ENCODE measurements at places on chromosomes 5 and 9.

DNA sequence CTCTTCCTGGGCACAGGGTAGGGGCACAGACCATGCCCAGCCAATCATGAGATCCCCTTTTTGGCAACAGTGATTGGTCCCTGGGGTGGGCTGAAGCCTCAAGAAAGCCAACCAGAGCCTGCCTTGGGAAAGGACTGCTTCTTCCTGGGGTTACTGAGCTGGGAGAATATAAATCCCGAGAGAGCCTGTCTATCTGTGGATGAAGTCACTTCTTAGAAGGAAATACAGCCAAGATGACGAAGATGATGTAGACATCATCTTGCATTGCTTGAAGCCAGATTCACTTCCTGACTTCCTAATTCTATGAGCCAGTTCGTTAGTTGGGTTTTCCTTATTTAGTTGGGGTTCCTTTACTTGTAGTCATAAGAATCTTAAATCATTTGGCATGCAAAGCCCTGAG, 50.1 kb upstream of the PWWP2A start:
- no peak for DNase-seq

DNA sequence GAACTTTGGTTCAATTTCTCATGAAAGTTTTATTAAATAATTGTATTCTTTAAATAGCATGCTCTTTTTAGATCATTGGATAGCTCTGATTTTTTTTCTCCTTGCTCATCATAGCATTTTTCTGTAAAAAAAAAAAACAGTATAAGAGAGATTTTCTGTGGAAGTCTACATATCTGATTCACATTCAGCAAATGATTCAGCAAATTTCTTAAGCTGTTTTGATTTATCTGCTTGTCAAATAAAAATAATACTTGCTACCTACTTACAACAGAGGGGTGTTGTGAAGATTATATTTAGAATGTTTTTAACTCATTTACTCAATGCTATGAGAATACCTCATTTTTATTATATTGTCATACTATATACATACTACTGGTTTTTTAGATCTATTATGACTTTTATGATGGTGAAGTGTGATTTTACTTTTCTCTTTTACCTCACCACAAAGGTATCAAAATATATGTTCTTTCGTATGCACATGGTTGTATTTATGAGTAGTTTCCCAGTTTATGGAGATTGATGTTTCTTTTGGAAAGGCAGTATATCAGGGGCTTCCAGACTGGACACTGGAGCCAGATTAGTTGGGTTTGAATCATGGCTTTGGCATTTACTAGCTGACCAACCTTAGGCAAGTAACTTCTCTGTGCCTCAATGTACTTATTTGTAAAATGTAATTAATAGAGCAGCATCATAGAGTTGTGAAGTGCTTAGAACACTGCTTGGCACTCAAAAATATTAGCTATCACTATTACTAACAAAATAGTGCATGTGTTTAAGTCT, 25.5 kb downstream of the TNPO1 start:
- DNase-seq: no peak

GRCh38 chr5:43573058-43573457, 16.2 kb upstream of the PAIP1 start:
- no peak for DNase-seq

- no peak for DNase-seq
Measured at GRCh38 chr5:133708331-133708850, 96.0 kb upstream of the FSTL4 start.

GRCh38 chr5:122736086-122736845, 38.6 kb upstream of the SNX2 start:
- DNase-seq: no peak

GRCh38 chr5:63555874-63556273, 406.4 kb downstream of the HTR1A start:
- DNase-seq: no peak

GRCh38 chr9:3040761-3041160, 196.9 kb upstream of the PUM3 start:
- DNase-seq: no peak

DNA sequence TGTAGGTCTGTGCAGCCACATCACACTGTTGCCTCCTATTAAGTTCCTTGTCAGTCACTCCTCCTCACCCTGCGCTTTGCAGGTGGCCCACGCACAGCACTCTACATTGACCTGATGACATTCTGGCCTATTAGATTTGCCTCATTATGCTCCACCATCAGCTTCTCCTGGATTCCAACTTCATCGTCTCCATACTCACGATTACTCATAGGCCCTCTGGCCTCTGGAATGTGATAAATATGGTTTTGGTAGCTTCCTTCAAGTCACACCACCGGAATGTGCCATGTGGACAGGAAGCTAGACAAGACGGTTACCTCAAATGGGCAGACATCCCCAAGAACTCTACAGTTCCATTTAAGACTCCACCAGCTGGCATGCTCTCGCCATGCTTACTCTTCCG, 158.0 kb upstream of the LHFPL2 start:
- no peak for DNase-seq

GRCh38 chr9:109477258-109478050, 20.7 kb downstream of the PTPN3 start:
- DNase-seq: no peak

GRCh38 chr9:105855987-105856386, 161.6 kb downstream of the TMEM38B start:
- DNase-seq: no peak

DNA sequence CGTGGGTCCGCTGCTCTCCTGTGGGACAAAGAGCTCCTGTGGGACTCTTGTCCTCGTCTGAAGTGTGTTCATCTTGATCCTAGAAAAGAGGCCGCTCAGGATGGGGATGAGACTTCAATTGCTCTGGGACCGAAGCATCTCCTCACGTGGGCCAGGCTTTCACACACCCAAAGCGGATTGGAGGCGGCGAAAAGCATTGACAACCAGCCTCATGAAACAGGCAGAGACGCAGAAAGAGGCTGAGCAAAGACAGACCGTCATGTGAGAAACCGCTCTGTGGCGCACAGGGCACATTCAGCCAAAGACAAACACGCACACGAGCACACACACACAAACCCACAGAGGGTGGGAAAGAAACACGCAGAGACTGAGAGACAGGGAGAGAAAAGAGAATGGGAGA, 479.5 kb downstream of the SPATA31A7 start:
- no peak for DNase-seq

GRCh38 chr5:96316017-96316416, 117.0 kb downstream of the PCSK1 start:
- no peak for DNase-seq

DNA sequence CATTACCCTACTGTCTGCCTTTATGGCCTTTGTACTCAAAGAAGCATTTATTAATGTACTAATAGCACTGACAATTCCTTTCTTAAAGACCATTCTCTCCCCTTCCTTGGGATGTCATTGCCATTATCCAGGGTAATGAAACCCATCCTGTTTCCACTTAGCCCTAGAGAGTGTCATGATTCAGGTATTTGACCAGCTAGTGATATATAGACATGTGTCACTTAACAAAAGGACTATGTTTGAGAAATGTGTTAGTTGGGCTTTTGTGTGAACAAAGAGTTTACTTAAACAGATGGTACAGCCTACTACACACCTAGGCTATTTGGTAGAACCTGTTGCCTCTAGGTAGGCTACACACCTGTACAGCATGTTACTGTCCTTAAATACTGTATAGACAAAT, 2.0 kb downstream of the ATP6V0E1 start:
- DNase-seq: no peak

- no peak for DNase-seq
Measured at GRCh38 chr9:134987376-134987775, 69.7 kb upstream of the FCN1 start.

- DNase-seq: no peak
Measured at GRCh38 chr5:78905084-78905938, 79.8 kb downstream of the ARSB start.

- DNase-seq: no peak
Measured at GRCh38 chr9:133679056-133679455, 42.9 kb downstream of the DBH start.

DNA sequence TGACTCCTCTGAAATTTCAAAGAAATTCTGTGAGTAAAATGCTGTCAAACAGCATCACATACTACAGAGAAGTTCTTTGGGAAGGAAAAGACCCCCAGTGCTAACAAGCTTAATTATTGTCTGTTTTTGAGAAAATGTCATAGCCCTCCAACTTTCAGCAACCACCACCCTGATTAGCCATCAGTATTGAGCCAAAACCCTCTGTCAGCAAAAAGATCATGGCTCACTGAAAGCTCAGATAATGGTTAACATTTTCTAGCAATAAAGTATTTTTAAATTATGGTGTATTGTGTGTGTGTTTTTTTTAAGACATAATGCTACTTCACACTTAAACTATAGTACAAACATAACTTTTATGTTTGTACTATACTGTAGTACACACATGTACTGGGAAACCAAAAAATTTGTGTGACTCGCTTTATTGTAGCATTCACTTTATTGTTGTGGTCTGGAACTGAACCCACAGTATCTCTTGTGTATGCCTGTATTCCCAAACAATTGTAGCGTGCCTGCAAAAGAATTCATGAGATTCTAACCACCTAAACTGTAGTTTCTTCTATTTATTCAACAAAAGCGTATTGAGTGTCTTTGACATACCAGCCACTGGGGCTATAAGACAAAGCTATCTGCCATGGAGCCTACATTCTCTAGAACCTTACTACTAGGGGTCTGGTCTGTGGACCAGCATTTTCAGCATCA, 31.6 kb downstream of the TLE4 start:
- no peak for DNase-seq

GRCh38 chr9:131923766-131924165, 155.9 kb downstream of the MED27 start:
- DNase-seq: no peak

DNA sequence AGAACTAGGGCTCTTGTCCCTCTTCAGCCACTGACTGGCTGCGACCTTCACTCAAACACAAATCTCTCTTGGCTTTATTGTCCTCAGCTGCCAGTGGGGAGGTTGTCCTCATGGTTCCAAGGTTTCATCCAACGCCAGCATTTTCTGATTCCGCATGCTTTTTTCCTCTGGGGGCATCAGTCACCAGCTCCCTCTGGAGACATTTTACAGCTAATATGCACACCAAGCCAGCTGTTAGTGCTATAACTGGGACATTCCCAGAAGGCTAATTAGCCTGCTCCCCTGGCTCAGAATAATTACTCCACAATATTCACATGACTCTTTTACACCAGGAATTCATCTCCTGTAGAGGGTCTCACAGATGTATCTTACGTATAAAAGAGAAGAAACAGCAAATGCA, 193.6 kb upstream of the ANKRD55 start:
- DNase-seq: no peak

DNA sequence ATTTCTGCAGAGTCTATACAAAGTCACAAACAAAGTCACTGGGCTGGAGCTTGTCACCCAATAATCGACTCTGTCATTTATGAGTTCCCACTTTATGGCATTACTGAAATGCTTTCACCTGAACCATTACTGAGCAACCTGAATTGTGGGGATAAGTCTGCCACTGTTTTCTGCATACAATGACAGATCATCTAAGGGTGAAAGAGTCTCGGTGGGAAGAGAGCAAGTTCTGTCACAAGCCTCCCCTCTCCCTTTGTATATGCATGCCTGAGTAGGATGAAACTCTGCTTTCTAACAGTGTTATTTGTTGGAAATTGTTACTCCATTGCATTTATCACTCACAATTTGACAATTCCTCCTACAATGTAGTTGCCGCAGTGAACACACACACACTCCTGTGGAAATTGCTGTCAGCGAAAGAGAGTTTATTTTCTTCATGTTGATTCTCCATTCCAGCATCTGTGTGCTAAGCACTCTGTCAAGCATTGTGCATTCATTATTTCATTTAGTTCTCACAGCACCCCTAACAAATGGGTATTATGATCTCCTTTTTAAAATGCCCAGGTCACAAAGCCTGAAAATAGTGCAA, 1732.4 kb upstream of the CDH6 start:
- DNase-seq: no peak

DNA sequence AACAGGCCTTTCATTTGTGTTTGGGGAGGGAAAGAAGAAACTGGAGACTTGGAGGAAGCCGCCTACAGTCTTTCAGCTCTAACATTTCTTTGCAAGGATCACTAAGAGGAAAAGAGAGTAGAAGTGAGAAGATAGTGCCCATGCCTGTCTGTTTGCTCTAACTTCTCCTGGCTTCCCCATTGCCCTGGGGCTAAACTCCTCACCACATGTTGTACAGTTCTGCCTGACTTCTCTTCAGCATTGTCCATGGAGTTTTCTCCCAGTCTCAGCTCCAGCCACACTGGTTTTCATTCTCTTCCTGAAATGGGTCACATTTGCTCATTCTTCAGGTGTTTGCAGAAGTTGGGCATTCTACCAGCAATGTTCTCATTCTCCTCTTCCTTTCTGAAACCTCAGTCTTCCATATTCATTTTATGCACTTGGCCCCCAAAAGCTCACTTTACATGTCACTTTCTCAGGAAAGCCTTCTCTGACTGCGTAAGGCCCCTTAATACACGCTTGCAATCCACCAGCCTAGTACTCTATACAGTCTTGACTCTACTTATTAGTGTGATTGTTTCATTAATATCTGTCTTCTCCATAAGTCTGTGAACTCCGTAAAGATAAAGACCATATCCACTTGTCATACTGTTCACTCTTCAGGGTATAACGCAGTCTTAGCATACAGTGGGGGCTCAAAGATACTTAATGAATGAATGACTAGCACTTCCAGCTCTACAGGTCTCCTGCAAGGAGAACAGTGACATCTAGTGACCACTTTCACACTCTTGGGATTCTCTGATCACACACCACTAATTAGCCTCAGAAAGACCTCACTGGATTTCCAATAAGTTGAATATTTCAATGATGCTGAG, 40.2 kb upstream of the TRIM32 start:
- no peak for DNase-seq

- DNase-seq: no peak
Measured at GRCh38 chr9:111715471-111715870, 54.1 kb downstream of the GNG10 start.

GRCh38 chr9:72894342-72894741, 58.5 kb downstream of the ALDH1A1 start:
- no peak for DNase-seq

GRCh38 chr9:18710065-18710464, 236.1 kb downstream of the ADAMTSL1 start:
- DNase-seq: no peak

All from activated T-helper 9 cell treated with anti-CD3 and anti-CD28 coated beads, Interleukin-2, amount 50 U/mL, for 16 hours (primary cell).